ENCODE measurements at places on chromosomes 12 and 14. TPM values are rescaled to one million over a fixed set of nuclear protein-coding genes. Genes with fewer than 3 reads are reported as not detected.
A peak's percentile ranks its signal among the peaks of the same experiment; 100 is the strongest.

DNA sequence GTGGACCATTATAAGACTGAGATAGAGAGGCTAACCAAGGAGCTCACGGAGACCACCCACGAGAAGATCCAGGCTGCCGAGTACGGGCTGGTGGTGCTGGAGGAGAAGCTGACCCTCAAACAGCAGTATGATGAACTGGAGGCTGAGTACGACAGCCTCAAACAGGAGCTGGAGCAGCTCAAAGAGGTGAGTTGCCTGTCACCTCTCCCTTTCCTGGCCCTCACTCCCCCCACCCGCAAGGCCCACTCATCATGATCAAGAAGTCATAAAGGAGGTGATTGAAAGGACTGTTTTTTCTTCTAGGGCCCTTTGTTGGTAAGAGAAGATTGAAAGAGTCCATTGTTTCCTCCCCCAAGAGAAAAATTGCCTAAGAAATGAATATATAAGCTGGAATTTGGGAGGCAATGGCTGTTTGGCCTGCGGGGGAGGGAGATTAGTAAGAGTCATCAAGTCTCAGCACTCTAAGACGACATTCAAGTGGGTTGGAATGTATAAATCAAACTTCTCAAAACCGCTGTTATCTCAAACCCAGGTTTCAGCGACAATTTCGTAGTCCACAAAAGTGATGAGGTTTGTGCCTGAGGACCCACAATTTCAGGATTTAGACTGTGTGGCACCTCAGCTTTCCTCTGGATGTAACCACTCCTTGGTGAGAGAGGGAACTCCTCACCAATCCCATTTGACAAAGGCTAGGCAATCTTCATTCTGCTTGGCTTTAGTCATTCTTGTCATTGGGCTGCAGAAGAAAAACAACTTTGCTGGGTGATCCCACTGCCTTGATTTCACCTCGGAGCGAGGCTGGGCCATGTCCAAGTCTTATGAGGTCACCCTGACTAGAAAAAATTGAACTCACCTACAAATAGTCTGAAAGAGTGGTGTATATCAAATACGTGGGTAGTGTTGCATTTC is 966 bp downstream of the BICD1 start:
- DNase-seq: peak; percentile 27

DNA sequence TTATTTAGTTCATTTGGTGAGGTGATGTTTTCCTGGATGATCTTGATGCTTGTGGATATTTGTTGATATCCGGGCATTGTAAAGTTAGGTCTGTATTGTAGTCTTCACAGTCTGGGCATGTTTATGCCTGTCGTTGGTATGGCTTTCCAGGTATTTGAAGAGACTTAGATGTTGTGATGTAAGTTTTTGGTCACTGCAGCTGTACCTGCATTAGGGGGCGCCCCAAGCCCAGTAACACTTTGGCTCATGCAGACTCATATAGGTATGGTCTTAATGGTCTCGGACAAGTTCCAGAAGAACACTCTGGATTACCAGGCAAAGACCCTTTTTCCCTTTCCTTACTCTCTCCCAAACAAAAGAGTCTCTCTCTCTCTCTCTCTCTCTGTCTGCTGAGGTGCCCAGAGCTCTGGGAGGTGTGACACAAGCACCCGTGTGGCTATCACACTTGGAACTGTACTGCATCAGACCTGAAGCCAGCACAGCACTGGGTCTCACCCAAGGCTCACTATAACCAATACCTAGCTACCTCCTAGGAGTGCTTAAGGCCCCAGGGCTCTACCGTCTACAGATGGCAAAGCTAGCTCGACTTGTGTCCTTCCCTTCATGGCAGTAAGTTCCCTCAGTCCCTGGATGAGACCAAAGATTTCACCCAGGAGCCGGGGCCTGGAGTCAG is 425.8 kb upstream of the ATXN7L3B start:
- DNase-seq: peak; percentile 57

- peak; percentile 27 for DNase-seq
Measured at GRCh38 chr14:49306152-49306751, 279.9 kb downstream of the RPS29 start.

- DNase-seq: peak; percentile 91
Measured at GRCh38 chr12:30908722-30909348, 17.7 kb upstream of the TSPAN11 start.

- peak; percentile 78 for DNase-seq
Measured at GRCh38 chr14:42224053-42224888, 617.6 kb downstream of the LRFN5 start.

DNA sequence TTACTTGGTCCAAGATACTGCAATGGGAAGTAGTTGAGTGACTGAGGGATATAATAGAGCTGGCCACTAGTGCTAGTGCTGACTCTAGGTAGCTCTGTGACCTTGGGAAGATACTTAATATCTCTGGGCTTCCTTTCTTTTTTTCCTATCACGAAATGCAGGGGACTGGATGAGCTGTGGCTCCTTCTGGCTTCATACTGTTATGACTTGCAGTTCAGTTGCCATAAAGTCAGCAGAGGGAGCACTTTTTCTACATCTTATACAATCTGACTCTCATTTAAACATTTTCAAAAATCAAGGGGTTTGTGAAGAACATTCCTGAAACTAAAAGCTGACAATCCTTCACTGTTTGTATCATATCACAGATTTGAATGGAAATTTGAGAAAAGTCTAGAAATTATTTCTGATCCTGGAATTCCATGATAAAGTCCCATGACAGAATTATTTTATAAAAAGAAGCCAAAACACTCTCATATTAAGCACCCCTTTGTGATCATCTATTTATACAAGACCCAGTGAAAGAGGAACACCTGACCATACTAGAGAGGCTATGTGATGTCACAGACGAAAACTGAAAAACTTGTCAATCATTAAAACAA is 5.3 kb downstream of the BHLHE41 start:
- DNase-seq: peak; percentile 80

DNA sequence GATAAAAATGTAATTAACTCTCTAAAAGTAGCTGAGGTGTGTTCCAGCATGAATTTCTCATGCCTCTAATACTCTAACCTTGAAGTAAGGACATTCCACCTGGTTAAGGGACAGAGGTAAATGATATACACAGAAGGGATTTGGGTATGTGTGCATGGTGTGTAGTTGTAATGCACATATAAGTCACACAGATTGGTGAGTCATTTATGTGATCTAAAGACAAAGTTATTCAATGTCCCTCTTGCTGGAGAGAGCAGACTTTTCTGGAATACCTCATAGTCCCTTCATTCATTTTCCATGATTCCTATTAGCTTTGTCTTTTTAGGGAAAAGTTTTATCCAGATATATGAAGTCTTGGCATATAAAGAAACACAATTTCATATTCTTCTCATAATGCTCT is 234.9 kb downstream of the SNAPC1 start:
- DNase-seq: no peak

GRCh38 chr14:101185073-101185835 is 281.7 kb upstream of the RTL1 start:
- DNase-seq: no peak

GRCh38 chr14:61956517-61956916 is 194.3 kb downstream of the SNAPC1 start:
- no peak for DNase-seq

- DNase-seq: peak; percentile 54
Measured at GRCh38 chr12:132284071-132284826, 45.1 kb downstream of the GALNT9 start.

- peak; percentile 78 for DNase-seq
Measured at GRCh38 chr14:99479906-99480869, at the start of gene SETD3. TSS of gene SETD3 (minus strand) at chr14:99480859. CDS start at chr14:99465805, 15,054 bp downstream.

DNA sequence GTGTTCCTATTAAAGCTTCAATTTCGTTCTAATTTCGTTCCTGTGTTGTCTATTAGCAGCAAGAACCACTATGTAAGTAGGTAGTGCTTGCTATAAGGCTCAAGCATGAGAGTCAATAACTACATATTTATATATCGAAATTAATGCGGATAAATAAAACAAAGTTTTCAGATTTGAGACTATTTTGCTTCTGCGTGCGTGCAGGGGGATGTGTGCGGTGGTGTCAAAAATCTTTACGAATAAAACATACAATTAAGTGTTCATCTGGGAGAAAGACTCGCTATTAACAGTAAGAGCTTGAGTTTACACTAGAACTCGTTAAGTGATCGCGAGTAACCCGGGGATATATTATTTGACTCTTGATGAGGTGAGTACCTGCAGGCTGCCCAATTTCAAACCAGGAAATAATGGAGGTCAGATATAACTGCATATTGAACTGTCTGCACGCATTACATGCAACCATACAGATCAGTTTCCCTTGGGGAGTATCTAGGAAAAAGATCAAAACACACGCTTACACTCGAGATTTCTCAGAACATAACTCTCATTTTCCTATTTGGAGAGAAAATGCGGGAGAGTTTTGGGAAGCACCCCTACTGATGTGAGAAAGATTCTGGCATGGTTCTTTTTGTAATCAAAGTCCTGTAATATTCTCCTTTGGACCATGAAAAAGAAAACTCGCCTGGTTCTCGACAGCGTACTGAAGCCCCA is 813 bp downstream of the TWF1 start:
- peak; percentile 3 for DNase-seq

- no peak for DNase-seq
Measured at GRCh38 chr12:107326237-107326636, 232.9 kb upstream of the CRY1 start.

DNA sequence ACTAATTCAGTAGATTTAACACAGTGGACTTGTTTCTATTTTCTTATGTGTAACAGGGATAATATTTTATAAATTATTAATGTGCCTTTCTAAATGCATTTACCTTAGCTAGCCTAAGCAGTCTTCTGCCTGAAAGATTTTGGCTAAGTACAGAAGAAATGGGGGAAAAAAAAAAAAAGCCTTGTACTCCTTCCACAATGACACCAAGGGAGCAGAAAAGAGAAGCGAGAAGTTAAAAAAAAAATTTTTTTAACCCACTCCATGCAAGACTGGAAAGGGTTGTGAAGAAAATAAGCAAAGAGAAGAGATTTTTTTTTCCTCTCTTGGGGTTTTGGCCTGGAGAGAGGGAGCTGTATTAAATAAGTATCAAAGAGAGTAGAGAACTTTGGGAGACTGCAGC is 28.7 kb downstream of the NELL2 start:
- no peak for DNase-seq

DNA sequence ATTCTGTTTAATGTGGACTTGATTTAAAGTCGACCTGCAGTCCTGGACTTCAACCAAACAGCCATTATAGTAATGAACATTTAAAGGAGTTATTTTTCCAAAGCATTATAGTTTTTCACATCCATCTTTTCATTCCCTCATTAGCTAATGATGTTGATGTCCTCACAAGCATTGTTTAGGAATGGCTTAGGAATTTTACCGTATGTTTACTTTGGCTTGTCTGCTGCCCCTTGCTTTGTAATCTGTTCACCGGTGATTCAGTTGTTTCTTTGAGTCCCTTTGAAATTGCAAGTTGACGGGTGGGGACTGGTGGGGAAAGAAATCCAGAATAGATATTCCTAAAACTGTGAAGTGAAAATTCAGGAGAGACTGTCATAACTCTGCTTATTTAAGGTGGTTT is 25.4 kb downstream of the PRKCH start:
- DNase-seq: no peak

DNA sequence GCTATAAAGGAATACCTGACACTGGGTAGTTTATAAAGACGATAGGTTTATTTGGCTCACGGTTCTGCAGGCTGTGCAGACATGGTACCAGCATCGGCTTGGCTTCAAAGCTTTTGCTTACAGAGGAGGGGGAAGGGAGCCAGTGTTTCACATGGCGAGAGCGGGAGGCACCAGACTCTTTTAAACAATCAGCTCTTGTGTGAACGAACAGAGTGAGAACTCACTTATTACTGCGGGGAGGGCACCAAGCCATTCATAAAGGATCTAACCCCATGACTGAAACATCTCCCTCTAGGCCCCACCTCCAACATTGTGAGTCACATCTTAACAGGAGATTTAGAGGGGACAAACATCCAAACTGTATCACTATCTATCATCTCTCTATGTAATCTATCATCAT is 227.4 kb downstream of the TMEM132D start:
- no peak for DNase-seq

The TMEM63C gene
- 0.74 TPM for total RNA-seq

The KCNC2 gene
- not detected for total RNA-seq

The SLC5A8 gene
- total RNA-seq: not detected

The GRIP1 gene
- total RNA-seq: 7.4 TPM

The EID3 gene
- 3.3 TPM for total RNA-seq

The MYF6 gene
- not detected for total RNA-seq

The GPATCH2L gene
- 49.6 TPM for total RNA-seq

The CIDEB gene
- total RNA-seq: not detected

The DERA gene
- total RNA-seq: 15.2 TPM

The MDGA2 gene
- total RNA-seq: 0.33 TPM

The MMP19 gene
- total RNA-seq: not detected

The TEX52 gene
- not detected for total RNA-seq

The CD69 gene
- not detected for total RNA-seq

The ENDOU gene
- 0.53 TPM for total RNA-seq

The ZNF84 gene
- 18.4 TPM for total RNA-seq

The NRXN3 gene
- total RNA-seq: 0.69 TPM

The GARIN6 gene
- not detected for total RNA-seq

The HOXC11 gene
- not detected for total RNA-seq

The CLEC6A gene
- total RNA-seq: 0.21 TPM

The NEUROD4 gene
- total RNA-seq: not detected

The NKX2-8 gene
- not detected for total RNA-seq

The CPNE6 gene
- 0.12 TPM for total RNA-seq

The ACTN1 gene
- 169 TPM for total RNA-seq
